ENCODE measurements at places on chromosomes 11 and 22.

DNA sequence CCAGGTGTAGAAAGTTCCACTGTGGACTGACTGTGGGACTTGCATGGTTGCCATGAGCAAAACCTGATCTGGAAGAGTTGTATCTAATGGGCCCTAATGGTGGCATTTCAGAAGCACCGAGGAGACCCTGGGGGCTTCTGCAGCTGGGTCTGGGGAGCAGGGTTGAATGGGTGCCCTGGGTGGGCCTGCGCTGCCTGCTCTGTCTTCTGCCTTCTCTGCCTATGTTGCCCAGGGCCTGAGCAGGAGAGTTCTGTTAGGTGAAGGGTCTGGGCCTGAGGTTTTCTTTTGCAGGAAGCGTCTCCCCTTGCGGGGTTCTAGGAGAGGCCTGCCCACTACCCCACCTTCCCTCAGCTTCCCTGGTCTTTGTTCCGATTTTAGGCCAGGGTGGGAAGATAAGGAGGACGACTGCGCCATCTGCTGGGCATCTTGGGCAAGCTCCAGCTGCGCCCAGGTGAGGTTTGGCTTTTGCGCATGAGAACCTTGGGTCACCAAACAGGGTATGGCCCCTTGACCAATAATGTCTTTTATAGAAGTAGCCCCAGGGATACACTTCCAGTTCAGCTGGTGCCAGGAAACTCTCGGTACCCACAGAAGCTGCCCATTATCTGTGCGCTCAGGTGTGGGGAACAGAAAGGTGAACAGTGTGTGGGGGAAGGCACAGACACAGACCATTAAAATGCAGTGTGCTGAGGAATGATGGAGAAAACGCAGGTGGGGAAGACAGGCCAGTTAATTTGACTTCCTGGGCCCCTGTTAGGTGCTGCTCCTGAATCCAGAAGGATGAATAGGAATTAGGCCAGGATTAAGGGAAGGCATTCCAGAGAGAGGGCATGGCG, 23.2 kb downstream of the COMMD9 start:
- peak; percentile 51 for DNase-seq

- no peak for DNase-seq
These were observed 6.3 kb downstream of the SSH3 start for GRCh38 chr11:67309661-67310061.

DNA sequence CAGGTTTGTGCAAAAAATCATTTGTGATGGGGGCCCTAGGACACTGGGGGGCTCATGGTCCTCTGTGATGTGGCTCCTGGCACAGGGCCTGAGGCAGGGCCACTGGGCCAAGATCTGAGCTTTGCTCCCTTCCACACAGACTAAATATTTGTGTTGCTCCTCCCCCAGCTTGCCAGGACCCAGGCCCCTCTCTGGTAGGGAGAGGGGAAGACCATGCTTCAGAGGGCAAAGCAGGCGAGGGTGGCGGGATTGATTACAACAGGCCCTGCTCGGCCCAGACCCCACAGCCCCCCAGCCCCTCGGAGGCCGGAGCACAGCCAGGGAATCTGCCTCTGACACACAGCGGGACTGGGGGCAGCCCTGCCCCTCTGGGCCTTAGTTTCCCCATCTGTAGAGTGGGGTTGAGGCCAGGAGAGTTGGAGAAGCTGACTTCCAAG, 29.0 kb downstream of the WNT11 start:
- DNase-seq = no peak

GRCh38 chr11:102994105-102994504, 38.6 kb upstream of the MMP13 start:
- no peak for DNase-seq

All from activated naive CD4-positive, alpha-beta T cell (primary cell).